ENCODE measurements at places on chromosomes 13 and 19.

DNA sequence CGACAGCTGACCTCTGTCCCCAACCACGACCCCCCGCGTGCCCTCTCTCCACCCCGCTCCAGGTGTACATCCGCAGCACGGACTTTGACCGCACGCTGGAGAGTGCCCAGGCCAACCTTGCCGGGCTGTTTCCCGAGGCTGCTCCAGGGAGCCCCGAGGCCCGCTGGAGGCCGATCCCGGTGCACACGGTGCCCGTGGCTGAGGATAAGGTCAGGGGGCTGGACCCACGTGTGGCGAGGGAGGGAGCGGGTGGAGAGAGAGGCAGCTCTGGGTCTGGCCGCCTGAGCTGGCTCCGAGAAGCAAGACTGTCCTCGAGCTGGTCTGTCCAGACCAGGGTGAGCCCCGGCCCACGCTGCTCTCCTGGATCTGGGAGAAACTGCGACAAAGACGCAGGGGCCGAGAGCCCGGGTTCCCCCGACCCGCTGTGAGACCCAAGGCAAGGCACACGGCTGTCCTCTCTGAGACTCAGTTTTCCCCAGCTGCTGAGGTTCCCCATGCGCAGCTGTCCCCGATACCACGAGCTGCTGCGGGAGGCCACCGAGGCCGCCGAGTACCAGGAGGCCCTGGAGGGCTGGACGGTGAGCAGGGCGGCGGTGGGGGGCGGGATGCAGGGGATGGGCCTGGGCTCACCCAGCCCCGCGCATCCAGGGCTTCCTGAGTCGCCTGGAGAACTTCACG is 1.5 kb downstream of the ACP4 start:
- no peak for DNase-seq

- no peak for DNase-seq
Measured at GRCh38 chr13:54950546-54950945, 1921.9 kb downstream of the OLFM4 start.

DNA sequence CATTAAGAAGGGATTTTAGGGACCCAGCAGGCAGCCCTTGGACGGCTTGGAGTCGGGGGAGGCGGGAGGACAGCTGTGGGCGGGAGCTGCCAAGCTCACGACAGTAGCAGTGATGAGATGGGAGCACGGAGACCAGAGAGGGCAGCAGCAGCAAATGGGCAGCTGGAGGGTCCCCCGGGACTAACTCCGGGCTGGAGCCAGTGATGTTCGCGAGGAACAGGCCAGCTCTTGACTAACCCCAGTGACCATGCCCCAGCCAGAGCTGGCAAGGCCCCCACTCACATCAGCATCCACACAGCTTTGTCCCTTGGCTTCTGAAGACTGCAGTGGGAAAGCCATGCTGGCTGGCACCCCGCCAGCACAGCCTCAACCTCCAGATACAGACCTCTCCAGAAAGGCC is 81.9 kb downstream of the RAB20 start:
- no peak for DNase-seq

DNA sequence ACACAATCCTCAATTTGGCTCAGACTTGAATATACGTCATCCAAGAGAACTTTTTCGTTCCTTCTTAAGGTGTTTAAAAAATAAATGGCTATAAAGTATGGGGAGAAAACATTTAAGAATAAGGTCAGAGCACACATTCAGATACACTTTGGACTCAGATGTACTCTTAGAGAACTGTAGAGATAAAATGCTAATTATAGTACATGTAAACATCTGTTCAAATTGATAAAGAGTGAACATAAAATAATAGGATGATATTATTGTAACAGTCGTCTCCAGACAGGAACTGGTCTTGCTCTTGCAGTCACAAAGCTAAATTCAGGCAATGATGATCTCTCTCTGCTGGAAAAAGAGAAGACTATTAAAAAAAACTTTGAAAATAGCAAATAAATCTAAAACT is 91.4 kb downstream of the RBM26 start:
- DNase-seq = no peak

DNA sequence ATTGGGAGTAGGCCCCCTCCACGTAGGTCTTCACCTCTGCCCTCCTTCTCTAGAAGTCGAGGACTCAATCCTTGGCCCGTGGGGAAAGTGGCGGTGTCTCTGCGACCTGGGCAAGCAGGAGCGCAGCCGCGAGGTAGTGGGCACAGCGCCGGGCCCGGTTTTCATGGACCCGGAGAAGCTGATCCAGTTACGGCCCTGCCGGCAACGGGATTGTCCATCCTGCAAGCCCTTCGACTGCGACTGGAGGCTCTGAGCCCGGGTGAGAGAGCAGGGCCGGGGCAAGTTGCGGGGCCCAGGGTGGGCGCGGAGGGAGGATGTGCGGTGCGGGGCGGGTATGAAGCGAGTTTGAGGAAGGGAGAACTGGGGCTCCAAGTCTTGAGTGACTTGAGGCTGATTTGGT is 2.2 kb downstream of the THSD8 start:
- DNase-seq = no peak

- DNase-seq = peak; percentile 61
Measured at GRCh38 chr13:43057653-43058317, 34.4 kb downstream of the DNAJC15 start.

DNA sequence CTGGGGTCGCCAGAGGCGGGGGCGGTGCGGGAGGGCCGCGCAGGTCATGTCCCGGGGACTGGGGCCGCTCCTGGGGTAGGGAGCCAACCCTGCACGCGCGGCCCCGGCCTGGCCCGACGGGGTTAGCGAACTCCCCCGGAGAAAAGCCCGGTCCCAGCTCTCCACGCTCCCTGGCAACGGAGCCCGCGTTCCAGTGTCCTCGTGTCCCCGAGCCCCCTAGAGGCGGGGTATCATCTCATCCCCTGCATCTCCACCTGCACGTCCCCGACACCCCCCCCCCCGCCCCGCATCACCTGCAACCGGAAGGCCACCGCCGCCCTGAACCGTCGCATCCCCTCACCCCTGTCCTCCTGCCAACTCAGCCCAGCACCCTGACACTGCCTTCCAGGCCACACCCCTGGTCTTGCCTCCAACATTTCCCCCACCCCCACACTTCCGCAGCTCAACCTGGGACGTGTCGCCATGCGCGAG is 2.7 kb downstream of the WDR88 start:
- peak; percentile 48 for DNase-seq

- no peak for DNase-seq
Measured at GRCh38 chr19:16208064-16208759, 10.5 kb downstream of the AP1M1 start.

- no peak for DNase-seq
Measured at GRCh38 chr13:111880185-111880584, 186.8 kb upstream of the SOX1 start.

- no peak for DNase-seq
Measured at GRCh38 chr13:43036351-43037250, 13.2 kb downstream of the DNAJC15 start.

DNA sequence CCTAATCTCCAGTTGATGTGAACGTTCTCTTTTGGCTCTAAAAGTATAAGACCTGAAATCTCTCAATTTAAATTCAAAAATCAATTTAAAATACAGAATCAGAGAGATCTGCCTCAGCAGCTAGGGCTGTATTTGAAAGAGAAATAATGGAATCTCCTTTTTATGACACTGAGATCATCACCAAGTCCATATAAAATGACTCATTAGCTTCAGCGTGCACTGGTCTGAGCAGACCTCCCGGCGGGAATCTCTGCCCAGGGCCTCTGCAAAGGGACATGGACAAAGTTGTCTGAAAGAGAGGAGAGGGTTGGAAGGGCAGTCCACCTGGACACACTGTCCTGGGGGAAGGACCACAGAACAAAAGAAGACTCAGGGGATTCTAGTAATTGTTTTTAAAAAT is 855.6 kb downstream of the EFNB2 start:
- DNase-seq = no peak

GRCh38 chr19:16104722-16105121 is 7.0 kb upstream of the RAB8A start:
- no peak for DNase-seq

- no peak for DNase-seq
Measured at GRCh38 chr19:16094360-16095070, 17.2 kb upstream of the RAB8A start.

GRCh38 chr13:40982772-40983171 is 36.3 kb downstream of the ELF1 start:
- peak; percentile 86 for DNase-seq

DNA sequence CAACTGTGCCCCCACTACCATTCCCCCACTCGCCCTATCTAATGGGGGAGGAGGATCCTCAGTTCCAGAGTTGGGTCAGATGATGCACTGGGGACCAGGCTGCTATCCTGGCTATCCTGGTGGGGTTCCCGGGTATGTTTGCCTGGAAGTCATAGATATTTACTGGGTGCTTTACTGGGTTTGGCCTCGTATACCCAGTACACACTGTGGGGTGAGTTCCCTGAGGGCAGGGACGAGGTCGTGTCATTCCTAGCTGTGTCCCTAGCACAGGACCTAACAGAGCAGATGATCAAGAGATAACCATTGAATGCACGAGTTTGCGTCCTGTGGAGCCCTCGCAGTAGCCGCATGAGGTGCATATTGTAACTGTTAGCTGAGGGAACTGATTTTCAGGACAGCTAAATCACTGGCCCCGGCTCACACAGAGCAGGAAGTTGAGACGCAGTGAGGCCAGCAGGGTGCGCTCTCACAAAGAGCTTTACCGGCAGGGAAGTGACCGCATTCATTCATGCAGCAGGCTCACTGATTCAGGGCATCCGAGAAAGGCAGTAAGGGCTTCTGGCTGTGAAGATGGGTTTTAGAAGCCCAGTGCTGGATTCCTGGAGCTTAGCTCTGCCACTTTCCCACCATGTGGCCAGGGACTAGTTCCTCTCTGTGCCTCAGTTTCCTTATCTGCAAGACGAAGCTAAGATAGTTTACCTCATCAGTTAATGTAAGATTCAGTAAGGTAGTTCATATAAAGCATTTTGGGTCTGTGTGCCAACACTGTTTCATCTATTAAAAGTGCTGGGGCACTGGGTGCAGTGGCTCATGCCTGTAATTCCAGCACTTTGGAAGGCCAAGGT is 6.0 kb downstream of the RUVBL2 start:
- peak; percentile 76 for DNase-seq

GRCh38 chr13:112229992-112230872 is 145.9 kb upstream of the SPACA7 start:
- DNase-seq = no peak

GRCh38 chr13:75357576-75358289 is 124.2 kb downstream of the TBC1D4 start:
- peak; percentile 68 for DNase-seq

DNA sequence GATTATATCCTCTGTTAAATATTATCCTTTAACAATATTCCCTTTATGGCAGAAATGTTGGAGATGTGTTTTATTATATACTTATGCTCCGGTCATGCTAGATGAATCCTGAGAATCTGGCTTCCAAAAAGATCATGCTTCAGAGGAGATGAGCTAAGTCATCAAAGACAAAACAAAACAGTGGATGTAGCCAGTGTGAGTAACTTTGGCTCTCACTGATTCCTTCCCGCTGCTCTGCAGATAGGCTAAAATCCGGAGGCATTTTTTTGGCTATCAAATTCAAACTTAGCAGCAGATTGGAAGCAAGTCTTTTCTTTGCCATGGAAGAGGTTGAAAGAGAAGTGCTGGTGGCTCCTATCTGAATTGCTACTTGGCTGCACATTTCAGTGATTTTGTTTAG is 295.9 kb downstream of the GPC6 start:
- no peak for DNase-seq

DNA sequence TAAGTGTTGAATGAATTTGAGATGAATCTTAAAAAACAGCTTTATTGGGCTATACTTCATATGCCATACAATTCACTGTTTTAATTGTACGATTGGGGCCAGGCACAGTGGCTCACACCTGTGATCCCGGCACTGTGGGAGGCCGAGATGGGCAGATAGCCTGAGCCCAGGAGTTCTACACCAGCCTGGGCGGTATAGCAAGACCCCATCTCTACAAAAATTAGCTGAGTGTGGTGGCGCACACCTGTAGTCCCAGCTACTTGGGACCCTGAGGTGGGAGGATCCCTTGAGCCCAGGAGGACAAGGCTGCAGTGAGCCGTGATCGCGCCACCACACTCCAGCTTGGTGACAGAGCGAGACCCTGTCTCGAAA is 10.3 kb downstream of the ARID3A start:
- no peak for DNase-seq

DNA sequence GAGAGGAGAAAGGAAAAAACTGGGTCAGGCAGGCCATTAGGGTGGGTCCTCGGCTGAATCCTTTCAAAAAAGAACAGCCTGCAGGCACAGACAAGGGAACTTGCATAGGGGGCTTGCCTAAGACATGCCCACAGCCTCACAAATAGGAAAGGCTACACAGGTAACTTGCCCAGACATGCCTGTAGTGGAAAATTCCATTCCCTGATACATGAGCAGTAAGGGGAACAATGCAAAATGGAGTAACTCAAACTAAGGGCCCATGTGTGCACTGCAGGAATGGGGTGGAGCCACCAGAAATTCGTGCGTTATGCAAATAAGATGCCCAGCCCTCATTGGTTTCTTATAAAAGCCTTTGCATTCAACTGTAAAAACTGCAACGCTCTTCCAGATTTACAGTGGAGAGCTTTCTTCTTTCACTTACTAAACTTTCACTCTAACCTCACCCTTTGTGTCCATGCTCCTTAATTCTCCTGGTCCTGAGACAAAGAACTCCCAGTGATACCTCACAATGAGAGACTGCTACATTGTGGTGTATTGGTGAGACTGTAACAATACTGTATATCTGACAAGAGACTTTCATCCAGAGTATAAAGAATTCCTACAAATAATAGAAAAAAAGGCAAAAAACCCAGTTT is 59.5 kb upstream of the SLITRK1 start:
- no peak for DNase-seq

DNA sequence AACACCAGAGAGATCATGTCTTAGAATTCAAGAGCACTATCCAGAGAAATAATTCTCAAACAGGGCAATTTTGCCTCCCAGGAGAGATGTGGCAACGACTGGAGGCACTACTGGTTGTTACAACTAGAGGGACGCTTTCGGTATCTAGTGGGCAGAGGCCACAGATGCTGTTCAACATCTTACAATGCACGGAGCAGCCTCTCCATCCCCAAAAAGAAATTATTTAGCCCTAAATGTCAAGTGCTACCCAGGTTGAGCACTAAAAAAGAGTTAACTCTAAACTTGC is 78.6 kb downstream of the ABCC4 start:
- DNase-seq = no peak

GRCh38 chr13:52454459-52454819 is 839 bp upstream of the CKAP2 start:
- peak; percentile 44 for DNase-seq

- DNase-seq = no peak
Measured at GRCh38 chr19:23070353-23071146, 46.3 kb upstream of the ZNF730 start.

GRCh38 chr19:46659151-46660007 is 1.6 kb downstream of the DACT3 start:
- no peak for DNase-seq

Data from CD4-positive, alpha-beta T cell treated with Interleukin-12 subunit alpha and Interleukin-12 subunit beta, for 1 hour (primary cell).